Prostate gland (tissue), 2 donors: ENCODE measurements at places on chromosomes 4 and X. TPM values are rescaled to one million over a fixed set of nuclear protein-coding genes. Genes with fewer than 3 reads are reported as not detected.
A peak's percentile ranks its signal among the peaks of the same experiment; 100 is the strongest.

GRCh38 chrX:48636776-48637175 is 39.5 kb downstream of the WDR13 start:
- DNase-seq: no peak

WFS1 gene
- total RNA-seq: 53.4 TPM

LUZP4 gene
- total RNA-seq: not detected

TEX13B gene
- not detected for total RNA-seq

GRCh38 chrX:153728095-153728494 is 3.4 kb downstream of the ABCD1 start:
- DNase-seq: no peak

SLC16A2 gene
- total RNA-seq: 8.7 TPM

- no peak for DNase-seq
Observed at GRCh38 chr4:167020410-167020809, 213.9 kb downstream of the SPOCK3 start.

DNA sequence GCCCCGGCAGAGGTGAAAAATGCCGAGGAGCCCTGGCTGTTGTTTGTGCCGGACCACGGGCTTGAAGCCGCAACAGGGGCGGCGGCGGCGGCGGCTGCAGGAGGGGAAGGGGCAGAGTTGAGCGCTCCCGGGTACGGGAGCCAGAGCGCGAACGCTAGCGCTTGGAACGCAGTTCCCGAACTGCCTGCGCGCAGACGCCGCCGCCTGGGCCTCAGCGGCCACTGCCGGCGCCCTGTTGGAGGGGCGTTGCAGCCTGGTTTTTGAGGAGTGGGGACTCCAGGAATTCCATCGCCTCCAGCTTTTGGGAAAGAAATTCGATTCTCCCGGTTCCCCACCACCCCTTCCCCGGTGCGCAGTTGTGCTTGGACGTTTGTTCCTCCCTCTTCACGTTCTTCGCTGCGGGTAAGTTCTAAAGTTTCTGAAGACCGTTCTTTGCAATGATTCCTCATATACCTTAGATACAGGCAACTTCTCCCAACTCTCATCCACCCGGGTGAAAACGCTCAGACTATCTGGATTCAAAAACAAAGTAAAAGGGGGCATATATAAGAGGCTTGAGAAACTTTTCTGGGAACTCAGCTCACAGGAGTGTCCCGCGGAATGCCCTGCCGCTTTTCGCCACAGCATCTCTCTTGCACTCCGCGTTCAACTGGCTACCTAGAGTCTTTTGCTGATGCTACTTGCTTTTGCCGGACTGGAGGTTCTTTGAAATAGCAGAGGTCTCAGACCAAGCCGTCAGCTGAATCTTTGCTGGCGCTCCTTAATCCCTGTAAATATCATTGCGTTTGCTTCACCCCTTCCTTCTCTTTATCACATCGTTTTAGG is 1.0 kb downstream of the FAT4 start:
- DNase-seq: peak; percentile 12

FGA gene
- not detected for total RNA-seq

DNA sequence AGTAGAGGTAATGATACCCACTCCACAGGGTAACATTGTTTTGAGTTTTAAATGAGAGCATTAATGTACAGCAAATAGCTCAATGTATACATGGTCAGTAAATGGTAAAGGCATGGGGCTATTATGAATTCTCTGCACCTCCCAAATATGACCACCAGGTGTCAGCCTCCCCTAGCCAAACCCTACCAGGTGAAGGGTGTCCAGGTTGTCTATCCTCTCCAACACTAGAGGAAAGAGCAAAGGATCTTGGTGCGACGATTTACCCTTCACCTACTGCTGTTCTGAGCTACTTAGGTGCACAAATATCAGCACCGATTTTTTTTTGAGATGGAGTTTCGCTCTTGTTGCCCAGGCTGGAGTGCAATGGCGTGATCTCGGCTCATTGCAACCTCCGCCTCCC is 26.5 kb upstream of the XIAP start:
- peak; percentile 45 for DNase-seq

ARAF gene
- total RNA-seq: 55.4 TPM

UGT2B15 gene
- total RNA-seq: 0.41 TPM

XAGE1B gene
- total RNA-seq: not detected

RGN gene
- 10.5 TPM for total RNA-seq

DNA sequence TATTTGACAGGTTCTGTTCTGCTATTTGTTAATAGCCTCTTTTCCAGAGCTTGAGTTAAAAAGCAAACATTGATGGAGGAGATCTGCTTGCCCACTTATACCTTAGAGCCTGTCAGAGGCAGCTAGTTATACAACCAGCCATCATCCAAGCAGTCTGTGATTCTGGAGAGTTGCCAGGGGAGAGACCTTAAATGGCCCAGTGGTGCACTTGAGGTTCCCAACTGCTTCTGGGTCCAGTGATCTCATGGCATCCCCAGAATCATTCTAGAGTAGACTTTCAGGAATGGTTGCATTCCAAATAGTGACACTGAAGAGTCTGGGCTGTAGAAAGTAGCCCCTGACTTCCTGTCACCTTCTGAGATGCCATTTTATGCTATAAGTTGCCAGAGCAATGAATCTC is 160.7 kb downstream of the FHIP1A start:
- no peak for DNase-seq

DNA sequence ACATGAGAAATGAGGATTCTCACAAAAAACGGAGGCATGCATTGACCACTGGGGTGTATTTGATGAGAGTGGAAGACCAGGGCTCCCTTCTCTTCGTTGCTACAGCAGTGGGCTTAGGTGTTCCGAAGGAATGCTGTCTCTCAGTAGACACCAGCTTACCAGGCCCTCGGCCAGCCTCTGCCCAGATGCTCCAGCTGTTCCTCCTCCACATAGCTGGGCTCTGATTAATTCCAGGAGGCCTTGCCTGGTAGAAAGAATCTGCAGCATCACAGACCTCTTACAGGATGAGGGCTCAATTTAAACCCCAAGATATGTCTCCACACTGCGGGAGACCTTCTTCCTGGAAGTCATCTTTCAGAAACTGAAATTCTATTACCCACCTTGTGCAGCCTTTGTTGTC is 346.6 kb upstream of the TENM3 start:
- DNase-seq: no peak

GRCh38 chr4:119666653-119667091 is 38.1 kb upstream of the PDE5A start:
- no peak for DNase-seq

DNA sequence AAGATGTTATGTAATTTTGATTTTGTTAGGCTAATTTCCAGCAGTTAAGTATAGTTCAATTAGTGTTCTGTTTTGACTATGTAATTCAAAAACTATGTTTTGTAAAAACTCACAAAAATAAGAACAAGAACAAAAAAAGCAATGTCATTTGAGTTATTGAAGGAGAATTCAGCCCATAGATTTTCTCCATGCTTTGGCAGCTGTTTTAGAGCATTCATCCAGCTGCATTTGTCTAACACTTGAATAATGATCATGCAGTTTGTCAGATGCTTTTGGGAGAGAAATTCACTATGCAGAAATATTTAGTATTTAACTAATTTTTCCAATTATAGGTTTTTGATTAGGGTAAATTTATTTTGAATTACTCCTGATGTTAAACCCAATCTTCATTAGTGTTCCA is 14.2 kb downstream of the CPE start:
- no peak for DNase-seq

DNA sequence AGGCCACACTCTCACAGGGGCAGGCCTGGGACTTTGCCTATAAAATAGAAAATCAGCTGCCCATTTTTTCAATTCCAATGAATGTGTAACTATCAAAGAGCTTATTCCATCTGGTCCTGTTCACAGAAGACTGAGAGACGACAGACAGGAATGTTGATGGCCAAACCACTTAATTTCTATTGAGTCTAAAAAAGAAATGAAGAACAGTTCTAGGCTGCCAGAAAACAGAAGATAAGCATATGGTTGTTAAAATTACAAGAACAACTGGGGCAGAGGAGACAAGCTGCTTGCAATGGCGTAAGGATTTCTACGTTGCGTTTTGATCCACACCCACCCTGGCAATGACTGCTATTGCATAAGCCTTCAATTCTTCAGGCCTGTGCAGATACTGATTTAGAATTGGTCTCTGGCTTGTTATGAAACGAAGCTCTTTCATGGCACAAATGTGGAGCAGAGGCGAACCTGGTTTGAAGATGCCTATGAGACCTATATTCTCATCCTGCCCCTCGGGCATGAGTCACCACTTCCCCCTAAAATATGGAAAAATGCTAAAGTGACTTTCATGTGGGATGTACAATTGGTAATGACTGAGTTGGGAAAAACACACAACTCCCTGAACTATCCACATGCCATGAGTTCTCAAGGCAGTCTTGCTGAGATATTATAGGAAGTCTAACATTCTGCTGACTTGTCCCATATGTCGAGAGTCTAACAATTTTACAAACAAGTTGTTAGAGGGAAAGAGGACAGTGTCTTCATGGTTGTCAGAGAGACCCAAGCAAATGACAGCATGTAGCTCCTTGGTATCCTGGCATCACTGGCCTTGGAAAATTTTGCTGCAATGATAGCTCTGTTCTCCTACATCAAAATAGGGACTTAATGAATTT is 37.9 kb upstream of the SORBS2 start:
- no peak for DNase-seq

GRCh38 chrX:22247169-22247568 is 25.5 kb upstream of the CBLL2 start:
- DNase-seq: no peak

TRIM75 gene
- total RNA-seq: not detected

- no peak for DNase-seq
Observed at GRCh38 chrX:133097031-133097430, at the start of gene USP26. Gene USP26 (minus strand): TSS chrX:133097109. CDS start chrX:133028220, 68,889 bp downstream.

GRCh38 chr4:67725981-67726380 is 25.0 kb upstream of the UBA6 start:
- no peak for DNase-seq

DNA sequence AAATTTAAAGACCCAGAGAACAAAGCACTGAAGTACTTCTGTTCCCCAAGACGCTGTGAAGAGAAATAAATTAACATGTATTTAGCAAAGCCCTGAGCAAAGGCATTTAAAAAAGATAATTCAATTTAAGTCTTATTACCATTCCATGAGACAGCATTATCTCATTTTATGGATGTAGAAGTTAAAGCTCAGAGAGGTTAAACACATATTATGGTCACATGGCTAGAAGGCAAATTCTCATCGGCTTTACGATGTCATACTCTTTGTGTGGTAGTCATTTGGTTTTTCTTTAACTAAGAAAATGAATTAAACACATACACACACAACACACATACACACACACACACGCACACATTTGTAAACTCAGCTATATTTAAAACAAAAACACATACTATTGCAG is 262.7 kb downstream of the HS3ST1 start:
- no peak for DNase-seq

AFAP1 gene
- total RNA-seq: 17.5 TPM

DNA sequence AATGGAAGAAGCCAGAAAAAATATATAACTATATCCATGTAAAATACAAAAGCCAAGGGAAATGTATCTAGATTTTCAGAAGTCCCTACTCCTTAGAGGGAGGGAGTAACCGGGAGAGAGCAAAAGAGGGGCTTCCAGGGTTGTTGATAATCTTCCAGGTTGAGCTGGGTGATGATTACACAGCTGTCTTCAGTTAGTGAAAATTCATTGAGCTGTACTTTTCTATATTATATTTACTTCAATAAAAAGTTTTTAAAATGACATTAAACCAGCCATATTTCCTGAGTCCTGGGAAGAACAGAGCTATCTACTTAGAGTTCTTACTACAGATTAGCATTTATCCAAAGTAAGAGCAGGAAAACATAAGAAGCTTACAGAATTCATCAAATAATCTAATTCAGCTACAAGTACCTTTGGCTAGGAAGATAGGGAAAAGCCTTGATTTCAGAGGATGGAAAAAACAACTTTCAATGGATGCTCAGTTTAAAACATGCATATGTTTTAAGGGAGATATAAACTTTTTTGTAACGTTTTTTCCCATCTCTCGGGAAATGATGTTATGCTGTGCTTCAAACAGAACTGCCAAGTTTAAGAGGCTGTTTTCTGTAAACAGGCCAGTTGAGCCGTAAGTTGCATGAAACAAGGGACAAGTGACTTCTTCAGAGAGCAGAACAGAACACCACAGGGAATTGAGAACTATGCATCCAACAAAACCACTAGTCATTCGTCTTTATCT is 204.6 kb downstream of the SCFD2 start:
- no peak for DNase-seq

GRCh38 chr4:27088491-27088890 is 227.8 kb downstream of the STIM2 start:
- no peak for DNase-seq

- no peak for DNase-seq
Observed at GRCh38 chr4:113012786-113013185, 36.7 kb upstream of the ANK2 start.

PITX2 gene
- total RNA-seq: 2.3 TPM

DNA sequence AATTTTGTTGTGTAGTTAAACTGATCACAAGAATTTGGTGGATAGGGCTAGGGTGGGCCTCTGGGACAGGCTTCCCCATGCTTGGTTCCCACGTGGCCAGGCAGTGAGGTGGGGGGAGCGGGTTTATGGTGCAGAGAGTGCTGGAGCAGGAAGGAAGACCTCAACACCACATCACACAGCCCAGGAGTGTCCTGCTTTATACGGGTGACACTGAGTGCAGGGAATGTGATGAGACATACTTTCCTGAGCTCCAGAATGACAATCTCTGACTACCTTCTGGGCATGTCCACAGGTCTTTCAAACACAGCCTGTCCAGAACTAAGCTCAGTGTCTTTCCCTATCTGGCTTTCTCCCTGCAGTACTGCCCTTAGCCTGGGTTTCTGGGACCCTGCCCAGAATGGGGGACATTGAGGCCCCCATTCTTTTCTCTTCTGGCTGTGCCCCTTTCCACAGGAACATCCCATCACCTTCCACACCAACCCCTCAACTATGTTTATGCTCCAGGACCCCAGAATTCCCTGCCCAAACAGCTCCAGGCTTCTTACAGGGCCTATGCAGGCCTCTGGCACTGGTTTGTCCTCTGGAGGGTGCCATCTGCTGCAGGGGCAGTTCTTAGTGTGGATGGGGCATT is 36.5 kb upstream of the RASL11B start:
- DNase-seq: no peak

DNA sequence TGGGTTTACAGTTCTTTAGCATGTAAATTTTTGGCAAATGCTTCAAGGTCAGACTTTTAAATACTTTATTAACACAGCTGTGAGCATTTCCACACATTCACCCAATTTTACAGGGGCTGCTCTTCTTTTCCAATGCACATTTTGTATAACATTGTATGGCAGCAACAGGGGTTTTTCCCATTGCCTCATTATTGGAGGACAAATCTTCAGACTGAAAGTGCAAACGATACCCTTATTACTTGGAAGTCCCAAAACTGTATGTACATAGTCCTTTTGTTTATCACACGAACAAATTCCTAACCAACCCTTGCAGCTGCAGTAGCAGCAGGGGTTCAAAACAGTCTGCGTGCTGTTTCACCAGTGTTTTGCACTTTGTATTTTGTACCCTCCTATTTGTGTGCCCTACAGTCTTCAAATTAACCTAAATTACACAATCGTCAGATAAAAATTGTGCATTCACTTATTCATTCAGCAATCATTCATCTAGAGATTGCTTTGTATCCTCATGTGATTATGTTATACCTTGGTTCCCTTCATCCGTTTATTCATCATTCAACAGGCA is 330.7 kb upstream of the RASGEF1B start:
- DNase-seq: no peak

GRCh38 chrX:79601341-79602131 is 234.4 kb upstream of the ITM2A start:
- DNase-seq: no peak

CNGA2 gene
- total RNA-seq: not detected

ZMAT1 gene
- total RNA-seq: 14.2 TPM

GRCh38 chr4:161256716-161257115 is 907.1 kb downstream of the FSTL5 start:
- no peak for DNase-seq

GRCh38 chr4:16386711-16387320 is 160.5 kb upstream of the TAPT1 start:
- no peak for DNase-seq

SSX4 gene
- 0.91 TPM for total RNA-seq
